ENCODE measurements at places on chromosomes 4 and X. TPM values are rescaled to one million over a fixed set of nuclear protein-coding genes. Genes with fewer than 3 reads are reported as not detected.

The COX7B2 gene
- not detected for total RNA-seq

The SERPINA7 gene
- total RNA-seq, result not detected

The NSG1 gene
- 2.4 TPM for total RNA-seq

The XAGE1A gene
- total RNA-seq, result not detected

The ITGB1BP2 gene
- total RNA-seq, result 2.5 TPM

The DUX4 gene
- not detected for total RNA-seq

The SHOX gene
- total RNA-seq, result 0.11 TPM

The ZNF674 gene
- total RNA-seq, result 4.0 TPM

The MAGEA12 gene
- total RNA-seq, result not detected

The CPLX1 gene
- 2.7 TPM for total RNA-seq

Measured in colonic mucosa (tissue), 4 donors.